ENCODE measurements at places on chromosomes 1 and 21. TPM values are rescaled to one million over a fixed set of nuclear protein-coding genes. Genes with fewer than 3 reads are reported as not detected.
A peak's percentile ranks its signal among the peaks of the same experiment; 100 is the strongest.

The CELA2B gene
- not detected for total RNA-seq

GRCh38 chr1:21909286-21909759, 27.8 kb downstream of the HSPG2 start:
- no peak for DNase-seq

DNA sequence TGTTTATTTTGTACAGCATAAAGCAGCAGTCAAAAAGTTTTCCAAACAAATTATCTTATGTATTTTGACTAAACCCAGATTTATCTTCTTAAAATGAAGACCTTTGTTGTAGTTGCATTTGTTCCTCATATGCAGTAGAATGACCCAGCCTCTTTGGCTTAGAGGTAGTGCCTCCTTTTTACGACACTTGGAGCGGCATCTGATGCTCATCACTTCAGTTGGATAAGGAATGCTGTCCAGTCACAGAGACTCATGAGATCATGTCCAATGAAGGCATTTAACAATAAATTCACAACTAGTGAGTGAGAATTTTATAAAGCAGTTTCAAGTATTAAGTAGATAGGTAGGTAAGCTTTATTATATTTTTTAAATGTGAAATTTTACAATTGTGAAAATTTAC, 35.2 kb downstream of the PTPRC start:
- DNase-seq = peak; percentile 87

DNA sequence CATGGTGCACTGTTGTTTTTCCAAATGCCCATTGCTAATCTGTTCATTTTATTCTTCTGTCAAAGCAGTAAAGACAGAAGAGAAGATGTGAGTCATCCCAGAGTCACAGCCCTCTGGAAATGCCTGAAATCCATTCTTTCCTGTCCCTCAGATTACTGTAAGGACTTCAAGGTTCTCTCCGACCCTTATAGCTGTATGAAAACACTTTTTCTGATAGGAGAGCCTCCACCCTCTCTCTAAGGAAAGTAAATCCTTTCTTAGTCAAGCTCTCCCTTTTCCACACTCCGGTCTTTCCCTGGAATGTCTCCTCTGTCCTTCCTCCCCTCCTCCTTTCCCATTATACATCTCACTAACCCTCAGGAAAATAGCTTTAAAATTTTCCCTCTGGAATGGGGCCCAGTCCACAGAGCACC, 3.5 kb upstream of the PRDX6 start:
- peak; percentile 80 for DNase-seq

The FAM78B gene
- total RNA-seq = 1.6 TPM

- DNase-seq = no peak
Measured at GRCh38 chr1:151371370-151372057, 991 bp downstream of the SELENBP1 start.

DNA sequence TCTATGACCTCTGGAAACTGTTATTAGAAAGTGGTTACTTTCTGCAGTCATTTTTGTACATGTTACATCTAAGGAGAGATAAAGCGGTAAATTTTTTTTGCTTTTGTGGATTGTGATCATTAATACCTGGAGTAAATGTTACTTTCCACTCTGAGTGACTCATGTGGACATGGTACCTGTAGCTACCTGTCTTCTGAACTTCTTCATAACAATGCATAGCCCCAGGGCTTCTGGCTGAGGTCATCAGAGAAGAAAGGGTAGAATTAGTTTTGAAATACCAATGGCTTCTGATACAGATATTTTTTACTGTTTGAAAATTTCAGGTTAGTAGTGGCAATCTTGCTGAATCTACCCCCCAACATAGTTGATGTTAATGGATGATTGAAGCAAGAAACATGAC, 489.3 kb downstream of the RWDD3 start:
- no peak for DNase-seq

- DNase-seq = no peak
Measured at GRCh38 chr21:28776251-28776650, 216.4 kb downstream of the LTN1 start.

GRCh38 chr1:167650269-167651160, 20.5 kb downstream of the RCSD1 start:
- DNase-seq = no peak

DNA sequence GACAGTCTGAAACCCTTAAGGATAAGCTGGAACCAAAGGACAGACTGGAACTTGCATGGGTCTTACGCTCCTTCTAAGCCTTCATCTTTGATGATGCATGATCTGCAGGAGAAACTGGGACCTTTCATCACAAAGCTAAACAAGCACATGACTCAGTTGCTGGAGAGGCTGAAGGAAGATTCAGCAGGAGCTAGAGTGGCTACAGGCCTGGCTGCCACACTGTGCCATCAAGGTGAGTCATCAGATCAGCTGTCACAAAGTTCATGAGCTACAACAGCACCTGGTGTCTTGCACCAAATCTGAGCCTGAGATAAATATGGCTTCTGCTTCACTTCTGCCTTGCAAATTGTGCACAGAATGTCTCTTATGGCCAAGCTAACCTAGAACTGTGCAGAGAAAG, 95.5 kb upstream of the MARK1 start:
- DNase-seq = peak; percentile 22

The LIPI gene
- not detected for total RNA-seq

The LRRC38 gene
- not detected for total RNA-seq

DNA sequence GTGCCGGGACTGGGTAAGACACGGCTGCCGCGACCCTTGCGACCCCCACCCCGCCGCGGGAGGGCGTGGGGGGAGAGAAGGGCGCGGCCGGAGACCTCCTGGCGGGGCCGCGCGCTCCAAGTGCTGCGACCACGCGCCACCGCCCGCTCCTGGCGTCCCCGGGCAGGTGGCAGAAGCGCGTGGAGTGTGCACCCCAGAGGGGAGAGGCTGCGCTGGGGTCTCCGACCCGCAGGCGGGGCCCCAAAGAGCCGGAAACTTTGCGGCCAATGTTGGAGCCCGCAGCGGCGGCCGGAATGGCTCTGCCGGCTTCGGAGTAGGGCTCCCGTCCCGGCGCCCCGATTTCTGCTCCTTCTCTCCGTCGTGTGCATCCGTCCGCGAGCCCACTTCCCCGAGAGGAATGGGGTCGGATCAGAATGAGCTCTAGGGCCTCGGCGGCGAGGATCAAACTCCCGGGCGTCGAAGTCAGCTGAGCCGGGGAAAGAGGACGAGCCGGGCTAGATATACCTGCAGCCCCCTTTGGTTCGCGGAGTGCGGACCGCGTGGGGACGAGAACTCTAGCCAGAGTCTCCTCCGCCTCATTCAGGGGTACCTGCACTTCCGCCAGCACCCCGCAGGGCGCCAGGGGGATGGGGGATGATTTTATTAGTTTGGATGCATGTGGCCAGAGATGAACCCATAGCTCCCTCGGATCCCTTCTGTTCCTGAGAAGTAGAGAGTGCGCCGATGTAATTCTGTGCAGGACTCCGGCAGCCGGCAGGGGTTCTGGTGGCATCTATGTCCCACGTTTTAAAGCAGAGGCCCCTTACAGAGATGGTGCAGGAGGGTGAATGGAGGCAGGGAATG, 751 bp downstream of the STUM start:
- no peak for DNase-seq

The SHCBP1L gene
- not detected for total RNA-seq

DNA sequence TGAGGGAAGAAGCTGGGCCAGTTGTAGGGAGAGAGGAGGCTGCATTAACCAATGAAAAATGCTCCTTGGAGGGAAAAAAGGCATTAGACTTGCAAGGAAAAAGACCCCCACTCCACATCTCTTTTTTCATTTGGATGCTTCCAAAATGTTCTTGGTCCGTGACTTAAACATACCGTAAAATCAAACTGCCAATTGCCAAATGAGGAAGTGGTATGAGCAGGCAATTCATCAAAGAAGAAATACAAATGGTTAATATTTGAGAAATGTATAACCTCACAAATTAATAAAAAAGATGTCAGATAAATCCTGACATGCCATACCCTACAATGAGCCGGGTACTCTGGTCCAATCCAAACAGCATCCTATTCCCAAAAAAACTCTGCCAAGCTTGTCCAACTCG, 30.6 kb downstream of the KANK4 start:
- no peak for DNase-seq

The FCMR gene
- total RNA-seq = 3.6 TPM

DNA sequence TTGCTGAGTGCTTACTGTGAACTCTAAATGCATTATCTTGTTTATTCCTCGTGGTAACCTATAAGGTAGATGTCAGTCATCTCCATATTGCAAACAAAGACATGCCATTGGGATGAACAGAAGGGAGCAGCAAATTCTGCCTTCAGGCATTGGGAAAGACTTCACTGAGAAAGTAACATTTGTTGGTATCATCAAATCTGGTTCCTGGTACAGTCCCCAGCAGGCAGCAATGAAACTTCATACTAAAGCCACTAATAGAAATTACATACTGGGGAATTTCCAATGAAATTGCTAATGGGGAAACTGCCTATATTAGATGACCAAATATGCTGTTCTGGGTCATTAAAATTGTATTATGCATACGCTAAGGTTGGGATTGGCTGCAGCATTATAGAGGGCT, 47.3 kb upstream of the ST6GALNAC5 start:
- DNase-seq = no peak

The EFNA3 gene
- 2.5 TPM for total RNA-seq

DNA sequence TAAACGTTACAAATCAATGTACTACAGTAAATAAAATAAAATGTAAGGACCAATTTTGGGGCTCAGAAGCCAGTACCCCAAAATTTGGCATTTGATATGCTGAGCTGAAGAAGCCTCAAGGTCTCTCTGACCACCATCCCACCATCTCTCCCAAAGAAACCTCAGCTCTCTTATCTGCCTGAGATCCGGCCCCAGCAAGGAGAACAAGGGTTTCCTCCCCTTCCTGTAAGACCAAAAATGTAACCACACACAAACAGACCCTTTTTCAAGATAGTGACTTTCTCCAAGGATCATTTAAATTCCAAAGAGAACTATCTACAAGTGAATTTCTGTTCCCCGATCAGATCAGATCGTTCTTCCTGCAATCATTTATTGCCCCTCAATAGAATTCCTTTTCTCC, 68.1 kb upstream of the SLC45A1 start:
- DNase-seq = no peak
